ENCODE measurements at places on chromosomes 5 and 9.

GRCh38 chr9:117234103-117234502, 180.8 kb downstream of the ASTN2 start:
- no peak for DNase-seq

- DNase-seq, result no peak
Measured at GRCh38 chr9:16247188-16247875, 623.1 kb downstream of the BNC2 start.

DNA sequence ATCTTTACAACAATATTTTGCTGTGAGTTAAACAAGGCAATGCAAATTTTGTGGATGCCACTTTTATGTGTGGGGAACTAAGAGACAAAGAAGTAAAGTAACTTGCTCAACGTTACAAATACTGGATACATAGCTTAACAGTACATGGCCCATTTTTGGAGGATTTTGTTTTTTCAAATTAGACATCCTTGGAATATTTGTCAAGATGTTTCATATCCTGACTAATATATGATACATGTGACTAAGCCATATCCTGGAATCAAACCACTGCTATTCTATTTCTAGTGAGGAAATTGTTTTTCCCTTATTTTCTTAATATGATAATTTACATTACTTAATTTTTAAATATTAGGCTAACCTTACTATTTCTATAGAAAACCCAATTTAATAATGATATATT, 529.8 kb downstream of the DMRTA1 start:
- DNase-seq, result no peak

DNA sequence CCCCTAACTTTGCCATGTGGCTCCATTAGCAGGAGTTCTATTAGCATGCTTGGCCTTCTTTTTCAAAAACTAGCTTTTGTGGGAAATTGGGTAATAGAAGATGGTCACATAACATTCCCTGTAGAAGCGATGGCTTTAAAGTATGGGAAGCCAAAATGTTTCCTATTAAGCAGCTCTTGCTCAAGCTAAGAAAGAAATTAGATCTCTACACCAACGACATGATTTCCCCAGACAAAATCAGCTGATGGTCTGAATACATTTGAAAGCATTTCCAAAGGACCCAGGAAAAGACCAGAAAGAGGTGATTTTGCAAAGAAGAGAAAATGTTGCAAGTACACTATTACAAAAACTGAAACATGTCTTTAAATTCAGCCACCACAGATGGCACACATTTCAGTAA, 4.8 kb upstream of the NFIL3 start:
- no peak for DNase-seq

GRCh38 chr5:81422671-81423070, 28.7 kb upstream of the ACOT12 start:
- no peak for DNase-seq

DNA sequence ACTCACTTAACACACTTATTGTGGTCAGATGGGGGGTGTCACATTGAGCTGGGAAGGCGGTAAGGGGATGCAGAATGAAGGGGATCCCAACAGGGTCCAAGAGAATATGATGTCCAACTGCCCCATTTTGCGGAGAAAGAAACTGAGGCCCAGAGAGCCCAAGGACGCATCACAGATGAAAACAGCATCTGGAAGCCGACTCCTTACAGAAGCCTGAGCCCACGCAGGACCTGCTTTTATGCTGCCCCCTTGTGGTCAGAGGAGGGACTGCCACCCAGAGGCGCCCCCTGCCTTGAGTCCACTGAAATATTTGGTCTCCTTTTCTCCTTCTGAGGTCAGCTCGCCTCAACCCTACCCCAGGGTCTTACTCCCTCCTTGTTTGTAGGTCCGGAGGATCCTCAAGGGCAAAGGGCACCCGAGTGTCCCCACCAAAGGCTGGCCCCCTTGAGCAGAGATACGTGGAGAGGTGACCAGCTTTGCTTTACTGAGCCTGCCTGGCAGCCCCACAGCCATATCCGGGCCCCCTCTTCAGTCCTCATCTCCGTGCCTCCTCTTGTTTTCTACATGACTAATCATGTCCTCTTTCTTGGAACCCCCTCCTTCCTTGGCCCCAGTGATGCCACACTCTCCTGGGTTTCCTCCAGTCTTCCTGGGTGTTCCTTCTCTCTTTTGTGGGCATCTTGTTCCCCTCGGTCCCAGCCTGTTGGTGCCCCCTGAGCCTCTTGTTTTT, 30.0 kb upstream of the TTLL11 start:
- peak; percentile 69 for DNase-seq

DNA sequence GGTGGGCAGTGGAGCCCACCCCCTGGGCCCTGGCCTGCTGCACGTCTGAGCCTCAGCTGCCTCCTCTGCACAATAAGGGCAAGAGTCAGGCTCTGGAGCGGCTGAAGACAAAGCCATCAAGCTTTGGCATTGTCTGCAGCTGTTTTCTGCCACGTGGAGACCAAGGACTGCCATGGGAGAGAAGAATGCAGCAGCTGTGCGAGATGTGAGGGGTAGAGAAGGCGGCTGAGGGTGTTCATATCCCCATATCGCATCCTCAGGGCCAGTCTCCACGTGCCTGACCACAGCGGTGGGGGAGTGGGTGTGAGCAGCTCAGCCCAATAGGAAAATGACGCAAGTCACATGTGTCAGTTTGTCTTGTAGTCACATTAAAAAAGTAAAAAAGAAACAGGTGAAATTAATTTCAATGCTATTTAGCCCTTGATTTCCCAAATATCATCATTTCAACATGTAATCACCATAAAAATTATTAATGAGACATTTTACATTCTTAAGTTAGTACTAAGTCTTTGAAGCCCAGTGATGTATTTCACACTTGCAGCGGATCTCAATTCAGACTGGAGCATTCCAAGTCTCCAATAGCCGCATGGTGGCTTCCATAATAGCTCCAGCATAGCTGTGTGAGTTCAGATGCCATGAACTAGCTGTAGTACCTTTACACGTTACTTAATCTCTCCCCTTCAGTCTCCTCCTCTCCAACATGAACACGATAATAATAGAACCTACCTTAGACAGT, 6.6 kb downstream of the C1QTNF2 start:
- no peak for DNase-seq

- no peak for DNase-seq
Measured at GRCh38 chr5:171619196-171619595, 166.4 kb upstream of the SMIM23 start.
